ENCODE measurements at places on chromosomes 7 and 10.

- DNase-seq: peak; percentile 56
Measured at GRCh38 chr10:60140651-60141632, 234.6 kb upstream of the CCDC6 start.

- DNase-seq: no peak
Measured at GRCh38 chr7:75809396-75809795, 4.2 kb downstream of the CCL24 start.

GRCh38 chr10:125419146-125419545 lies 258.8 kb upstream of the CTBP2 start:
- no peak for DNase-seq

DNA sequence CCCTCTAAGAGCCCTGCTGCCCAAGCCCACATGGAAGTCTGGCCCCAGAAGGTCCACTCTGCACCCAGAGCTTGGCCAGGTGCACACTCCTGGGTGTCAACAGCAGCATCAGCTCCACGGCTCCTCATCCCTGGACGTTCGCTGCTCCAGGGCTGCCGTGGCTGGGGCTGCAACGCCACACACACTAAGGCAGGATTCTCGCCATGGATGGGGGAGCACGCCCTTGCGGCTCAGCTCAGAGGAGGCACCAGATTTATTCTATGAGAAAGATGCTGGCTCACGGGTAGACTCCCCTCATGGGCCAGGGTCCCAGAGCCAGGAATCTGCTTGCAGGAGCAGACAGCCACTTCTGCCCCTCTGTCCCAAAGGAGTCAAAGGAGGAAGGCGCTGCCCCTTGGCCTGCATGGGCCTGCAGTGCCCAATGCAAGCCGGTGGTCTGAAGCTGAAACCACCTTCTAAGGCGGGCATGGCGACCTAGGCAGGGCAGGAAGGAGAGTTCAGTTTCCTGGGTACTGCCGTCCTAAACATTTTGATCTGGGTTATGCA lies 42.1 kb downstream of the CFAP46 start:
- no peak for DNase-seq

- no peak for DNase-seq
Measured at GRCh38 chr7:64266341-64266919, 38.2 kb downstream of the ZNF679 start.

- DNase-seq: no peak
Measured at GRCh38 chr7:35617041-35617440, 77.9 kb downstream of the HERPUD2 start.

- DNase-seq: no peak
Measured at GRCh38 chr7:101271021-101271420, 26.1 kb upstream of the FIS1 start.

- DNase-seq: no peak
Measured at GRCh38 chr10:52853704-52854103, 81.1 kb upstream of the MBL2 start.

- DNase-seq: no peak
Measured at GRCh38 chr10:87060280-87060928, 34.2 kb downstream of the GLUD1 start.

DNA sequence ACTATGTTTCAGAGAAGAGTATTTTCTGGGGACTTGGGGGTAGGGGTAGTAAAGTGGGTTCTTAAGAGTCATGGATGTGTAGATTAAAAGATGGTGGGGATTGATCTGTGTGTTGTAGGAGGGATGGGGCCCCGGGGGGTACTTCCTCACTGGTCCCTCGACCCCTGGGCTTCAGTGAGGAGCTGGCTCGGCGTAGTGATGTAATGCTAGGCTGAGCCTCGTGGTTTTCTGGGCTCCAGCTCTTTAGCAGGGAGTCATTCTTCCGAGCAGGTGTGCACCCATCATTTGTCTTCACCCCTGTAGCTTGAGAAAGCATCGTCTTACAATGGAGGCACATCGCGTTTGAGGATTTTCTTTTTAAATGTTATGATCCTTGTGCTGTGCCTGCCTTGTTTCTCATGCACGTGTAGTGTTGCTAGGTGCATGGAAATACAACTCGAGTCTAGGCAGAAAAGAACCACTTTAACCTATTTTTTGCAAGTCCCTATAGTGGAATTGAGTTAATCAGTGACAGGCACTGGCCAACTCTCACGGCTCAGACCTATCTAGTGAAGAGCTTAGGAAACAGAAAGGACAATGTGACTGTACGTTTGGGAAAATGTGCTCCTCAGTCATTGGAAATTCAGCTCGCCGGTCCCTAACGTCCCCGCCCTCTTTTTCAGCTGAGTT lies 106.1 kb upstream of the BTBD16 start:
- no peak for DNase-seq

DNA sequence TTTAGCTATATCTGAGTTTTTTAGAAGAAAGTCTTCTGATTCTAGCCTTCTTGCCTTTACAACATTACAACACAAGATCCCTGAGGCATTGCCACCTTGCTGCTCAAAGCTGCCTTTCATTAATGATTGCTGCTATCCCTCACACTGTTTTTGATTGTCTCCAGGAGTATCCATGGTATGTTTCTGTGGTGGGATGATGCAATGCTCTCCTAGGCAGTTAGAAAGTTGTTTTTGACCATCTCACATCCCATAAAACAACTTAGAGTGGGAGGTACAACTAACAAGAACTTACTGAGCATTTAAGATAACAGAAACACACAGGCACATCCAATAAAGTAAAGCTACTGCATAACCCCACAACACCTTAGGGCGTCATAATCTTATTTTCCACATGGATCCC lies 1156.0 kb upstream of the LRRTM3 start:
- DNase-seq: no peak

- no peak for DNase-seq
Measured at GRCh38 chr10:103767756-103768155, 87.6 kb downstream of the SH3PXD2A start.

GRCh38 chr7:117085275-117085674 lies 132.0 kb downstream of the ST7 start:
- DNase-seq: no peak

Measured in uterus (tissue), 4 donors.